Colonic mucosa (tissue), 4 donors: ENCODE measurements at places on chromosomes 5 and 9. TPM values are rescaled to one million over a fixed set of nuclear protein-coding genes. Genes with fewer than 3 reads are reported as not detected.

DNA sequence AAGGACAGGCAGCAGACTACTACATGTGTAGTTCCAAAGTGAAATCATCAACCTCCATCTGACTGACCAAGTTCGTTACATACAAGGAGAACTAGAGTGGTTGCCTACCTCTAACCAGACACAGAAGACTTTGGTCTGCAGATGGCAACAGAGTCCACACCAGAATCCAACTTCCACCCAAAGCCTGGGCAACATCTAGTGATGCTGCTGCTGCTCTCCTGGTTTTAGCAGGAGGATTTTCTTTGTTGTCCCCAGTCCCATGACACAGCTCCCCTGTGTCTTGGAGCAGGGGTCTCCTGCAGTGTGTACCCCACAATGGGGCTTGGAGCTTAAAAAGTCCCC lies 46.4 kb upstream of the APC start:
- no peak for DNase-seq

DNA sequence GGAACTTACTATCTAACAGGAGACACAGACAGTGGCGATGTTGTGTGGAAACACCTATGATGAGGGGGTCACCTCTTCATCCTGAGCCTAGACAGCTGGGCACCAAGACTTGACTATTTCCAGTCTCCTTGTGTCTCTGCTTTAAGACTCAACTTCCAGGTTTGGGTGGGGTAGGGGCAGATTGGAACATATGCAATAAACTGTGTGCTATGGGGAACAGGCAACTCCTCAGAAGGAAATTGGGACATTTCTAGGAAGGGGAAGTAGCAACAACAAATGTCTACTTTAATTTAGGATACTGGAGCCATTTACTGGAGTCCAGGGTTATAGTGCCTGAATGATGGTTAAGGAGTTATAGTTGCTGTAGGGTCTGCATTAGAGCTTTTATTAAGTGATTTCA lies 57.3 kb downstream of the FGF18 start:
- DNase-seq: no peak

DNA sequence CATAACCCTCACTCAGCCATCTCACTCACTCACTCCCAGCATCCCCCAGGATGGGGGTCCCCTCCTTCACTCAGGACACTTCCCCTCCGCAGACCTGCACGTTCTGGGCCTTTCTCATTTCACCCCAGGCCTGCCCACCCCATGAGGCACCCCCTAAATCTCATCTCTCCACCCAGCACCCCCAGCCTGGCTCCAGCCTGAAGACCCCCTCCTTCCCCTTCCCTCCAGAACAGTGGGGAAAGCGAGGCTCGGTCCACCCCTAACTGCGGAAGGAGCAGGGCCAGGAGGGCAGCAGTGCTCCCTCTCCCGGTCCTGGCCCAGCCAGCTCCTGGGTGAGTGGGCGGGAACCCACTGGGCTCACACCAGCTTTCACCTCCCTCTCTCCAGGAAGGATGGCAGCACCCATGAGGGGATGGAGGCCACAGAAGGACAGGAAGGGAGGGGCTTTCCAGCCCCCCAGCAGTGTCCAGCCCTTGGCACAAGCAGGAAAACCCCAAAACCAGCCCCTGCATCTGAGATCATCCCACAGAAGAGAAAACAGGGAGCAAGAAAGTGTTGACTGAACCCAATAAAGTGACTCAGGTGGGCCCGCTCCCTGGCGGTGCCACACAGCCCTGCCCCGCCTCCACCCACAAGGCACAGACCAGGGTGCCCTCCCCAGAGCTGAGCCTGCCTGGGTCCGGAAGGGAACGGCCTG lies 55.0 kb downstream of the LRSAM1 start:
- DNase-seq: no peak

- no peak for DNase-seq
These were observed 75.0 kb downstream of the TTC39B start for GRCh38 chr9:15231788-15232635.

- DNase-seq: no peak
These were observed 23.2 kb downstream of the SLC27A6 start for GRCh38 chr5:128988476-128988875.

DNA sequence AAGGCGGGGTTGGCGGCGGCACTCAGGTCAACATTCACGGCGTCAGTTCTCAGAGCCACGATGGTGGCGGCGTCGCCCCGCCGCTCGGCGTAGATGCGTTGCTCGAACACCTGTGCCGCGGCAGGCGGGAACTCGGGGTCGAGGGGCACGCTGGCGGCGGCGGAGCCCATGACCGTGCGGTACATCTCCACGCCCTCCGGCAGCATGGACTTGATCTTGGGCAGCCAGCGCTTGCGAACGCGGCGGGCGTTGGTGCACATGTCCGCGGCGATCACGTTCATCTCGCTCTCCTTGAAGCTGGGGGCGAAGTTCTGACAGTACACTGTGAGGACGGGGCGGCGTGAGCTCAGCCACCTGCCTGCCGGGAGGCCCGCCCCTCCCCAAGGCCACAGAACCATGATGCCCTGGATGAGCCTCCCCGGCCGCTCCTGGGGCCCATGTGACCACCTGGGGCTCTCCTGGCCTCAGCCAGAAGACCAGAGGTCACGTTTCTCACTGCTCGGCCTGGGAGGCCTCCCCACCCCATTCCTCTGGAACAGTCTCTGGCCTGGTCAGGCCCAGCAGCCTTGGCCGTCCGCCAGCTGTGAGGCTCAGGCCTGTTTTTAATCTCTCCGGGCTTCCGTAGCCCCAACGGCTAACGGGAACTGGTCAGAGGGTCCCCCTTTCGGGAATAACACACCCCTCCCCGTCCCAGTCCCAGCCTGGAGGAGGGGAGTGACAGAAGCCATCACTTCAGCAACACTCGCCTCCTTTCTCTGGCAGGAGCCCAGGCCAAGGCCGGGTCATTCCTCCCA lies 50.7 kb upstream of the UBAC1 start:
- DNase-seq: peak; percentile 44

DNA sequence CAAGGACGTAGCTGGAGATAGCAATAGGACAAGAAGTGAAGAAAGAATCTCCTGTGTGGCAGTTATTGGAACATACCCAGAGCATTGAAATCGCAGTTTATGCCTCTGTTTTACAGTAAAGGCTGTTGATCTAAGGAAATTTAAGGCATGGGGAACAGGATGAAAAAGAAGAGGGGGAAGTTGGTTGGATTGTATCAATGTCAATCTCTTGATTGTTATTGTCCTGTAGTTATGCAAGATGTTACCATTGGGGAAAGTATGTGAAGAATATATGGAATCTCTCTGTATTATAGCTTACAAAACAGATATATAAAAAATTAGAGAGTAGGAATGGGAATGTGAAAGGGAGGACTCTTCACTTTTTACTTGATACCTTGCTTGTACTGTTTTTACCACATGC lies 195.6 kb upstream of the NREP start:
- DNase-seq: no peak

DNA sequence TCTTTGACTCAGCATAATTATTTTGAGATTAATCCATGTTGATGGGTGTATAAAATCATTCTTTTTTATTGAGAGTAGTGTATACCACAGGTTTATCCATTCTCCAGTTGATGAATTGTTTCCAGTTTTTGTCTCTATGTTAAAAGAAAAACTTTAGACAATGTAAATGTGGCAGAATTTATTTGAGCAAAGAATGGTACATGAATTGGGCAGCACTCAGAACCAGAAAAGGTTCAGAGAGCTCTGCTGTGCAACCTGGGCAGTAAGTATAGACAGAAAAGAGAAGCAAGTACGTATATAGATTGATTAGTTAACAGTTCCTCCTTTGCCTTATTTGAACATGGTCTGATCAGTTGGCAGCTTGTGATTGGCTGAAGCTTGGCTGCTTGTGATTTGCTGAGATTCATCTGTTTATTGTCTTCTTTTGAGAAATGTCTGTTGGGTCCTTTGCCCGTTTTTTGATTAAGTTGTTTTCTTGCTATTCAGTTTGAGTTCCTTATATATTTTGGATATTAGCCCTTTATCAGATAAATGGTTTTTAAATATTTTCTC lies 41.4 kb downstream of the CDC42SE2 start:
- no peak for DNase-seq

DNA sequence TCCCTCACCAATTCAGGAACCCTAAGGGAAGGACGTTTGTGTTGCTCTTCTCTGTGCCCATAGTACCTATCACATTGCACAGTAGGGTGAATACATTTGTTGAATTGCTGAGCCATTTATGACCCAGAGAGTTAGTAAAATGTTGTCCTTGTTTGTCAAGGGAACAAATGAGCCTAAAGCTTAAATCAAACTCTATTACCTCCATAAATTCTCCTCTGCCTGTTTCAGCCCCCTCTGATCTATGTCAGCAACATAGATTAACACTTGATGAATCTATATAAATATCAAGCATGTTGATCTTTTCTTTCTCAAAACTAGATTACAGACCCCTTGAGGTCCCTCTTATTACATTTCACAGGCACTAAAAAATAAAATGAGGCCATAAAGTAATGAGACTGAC lies 7.1 kb downstream of the SLC1A1 start:
- DNase-seq: no peak

DNA sequence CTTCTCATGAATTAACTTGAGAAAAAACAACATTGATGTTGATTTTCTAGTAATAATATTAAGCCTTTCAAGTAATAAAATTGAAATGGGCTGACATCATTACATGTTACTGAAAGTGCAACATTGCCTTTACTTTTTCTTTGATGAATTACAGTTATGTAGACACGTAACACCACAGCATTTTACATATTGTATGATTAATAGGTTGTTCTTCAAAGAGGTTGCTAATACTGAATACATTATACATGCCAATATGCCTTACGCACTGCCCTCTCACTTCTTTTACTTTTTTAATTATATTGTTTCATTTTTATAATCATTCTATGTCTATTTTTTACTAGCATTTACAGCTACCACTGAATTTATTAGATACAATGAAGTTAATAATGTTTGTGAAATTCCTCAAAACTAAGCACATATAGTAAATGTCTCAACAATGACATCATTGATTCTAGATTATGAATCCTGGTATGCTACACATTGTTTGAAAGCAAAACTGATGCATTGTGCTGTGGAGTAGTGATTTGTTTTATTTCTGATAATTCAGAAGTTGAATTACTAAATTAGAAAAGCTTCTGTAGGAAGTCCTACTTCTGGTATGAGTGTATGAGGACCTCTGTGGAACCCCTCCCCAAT lies 464.4 kb upstream of the IZUMO3 start:
- DNase-seq: no peak

- no peak for DNase-seq
These were observed 9.6 kb downstream of the EPB41L4B start for GRCh38 chr9:109311286-109311685.

DNA sequence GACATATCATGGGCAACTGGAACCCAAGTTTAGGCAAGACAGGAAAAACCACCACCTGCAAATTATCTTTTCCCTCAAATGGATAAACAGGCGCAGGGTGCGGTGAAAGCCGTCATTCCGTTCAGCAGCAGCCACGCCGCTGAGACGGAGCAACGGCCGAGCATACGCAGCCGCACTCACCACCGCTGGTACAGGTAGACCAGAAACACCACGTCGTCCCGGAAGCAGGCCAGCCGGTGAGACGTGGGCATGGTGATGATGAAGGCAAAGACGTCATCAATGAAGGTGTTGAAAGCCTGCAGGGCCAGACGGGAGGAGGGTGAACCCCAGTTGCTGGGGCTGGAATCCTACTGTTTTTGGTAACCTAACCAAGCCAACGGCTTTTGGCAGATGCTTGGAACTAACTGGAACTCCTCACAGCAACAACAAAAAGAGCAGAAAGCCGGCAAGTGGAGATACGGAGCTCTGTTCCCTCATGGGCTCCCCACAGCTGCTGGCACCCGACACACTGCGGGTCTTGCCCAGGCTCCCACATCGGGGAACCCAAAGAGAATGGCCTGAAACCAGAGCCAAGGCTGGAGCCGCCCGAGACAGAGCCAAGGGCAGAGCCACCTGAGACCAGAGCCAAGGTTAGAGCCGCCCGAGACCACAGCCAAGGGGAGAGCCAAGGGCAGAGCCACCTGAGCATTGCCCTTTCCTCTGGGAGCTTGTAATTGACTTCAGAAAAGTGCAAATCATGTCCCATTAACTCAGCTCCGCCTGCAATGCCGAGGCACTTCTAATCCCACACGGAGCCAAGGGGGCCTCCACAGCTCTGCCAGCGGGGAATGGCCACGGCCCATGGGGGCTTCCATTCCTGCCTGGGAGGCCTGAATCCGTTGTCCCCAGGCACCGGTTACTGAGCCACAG lies 24.2 kb downstream of the CLPTM1L start:
- DNase-seq: no peak

DNA sequence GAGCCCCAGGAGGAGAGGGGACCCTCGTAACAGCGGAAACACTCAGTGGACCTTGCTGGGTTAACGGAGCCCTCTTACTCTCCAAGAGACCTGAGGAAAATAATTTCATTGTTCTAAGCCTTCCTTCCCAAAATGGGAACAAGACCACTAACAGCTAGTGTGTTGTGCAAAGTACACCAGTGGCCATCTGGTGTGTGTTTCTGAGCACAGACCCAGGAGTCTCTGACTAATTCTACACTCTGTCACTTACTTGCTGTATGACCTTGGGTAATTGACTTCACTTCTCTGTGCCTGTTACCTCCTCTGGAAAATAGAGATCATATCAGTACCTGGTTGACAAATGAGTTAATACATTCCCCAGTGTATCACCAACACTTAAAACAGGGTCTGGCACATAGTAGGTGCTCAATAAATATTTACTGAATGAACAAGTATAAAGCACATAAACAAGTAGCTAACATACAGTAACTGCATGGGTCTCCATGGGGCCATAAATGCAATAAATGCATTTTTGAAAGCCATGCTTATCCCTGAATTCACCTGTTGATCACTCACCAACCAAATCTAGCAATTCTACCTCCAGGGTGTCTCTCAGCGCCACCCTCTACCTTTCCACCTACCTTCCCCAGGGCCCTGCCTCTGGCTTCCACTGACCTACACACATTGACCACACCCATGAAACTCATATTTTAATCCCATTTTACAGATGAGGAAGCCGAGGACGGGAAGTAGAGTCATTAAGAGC lies 44.7 kb upstream of the AKNA start:
- no peak for DNase-seq

DNA sequence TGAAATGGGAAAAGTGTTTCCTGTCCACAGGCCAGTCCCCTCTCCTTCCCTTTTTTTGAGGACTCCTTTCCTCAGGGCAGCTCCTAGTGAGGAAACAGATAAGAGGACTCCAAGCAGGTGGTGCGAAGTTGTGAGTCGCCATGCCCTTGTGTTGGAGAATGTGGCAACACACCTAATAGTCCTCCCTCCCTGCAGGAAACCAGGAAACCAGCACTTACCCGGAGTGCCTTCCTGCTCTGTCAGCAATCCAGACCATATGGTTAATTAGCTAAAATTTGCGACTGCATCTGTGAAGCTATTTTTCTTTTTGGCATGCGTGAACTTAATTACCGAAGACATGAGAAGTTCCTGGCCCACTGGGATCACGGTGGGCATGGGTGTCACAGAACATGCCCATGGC lies 69.9 kb downstream of the TRIM32 start:
- DNase-seq: no peak

Gene FAM163B
- not detected for total RNA-seq

Gene GPSM1
- total RNA-seq: 2.3 TPM

Gene DMGDH
- total RNA-seq: 0.30 TPM

Gene PCDHA4
- total RNA-seq: 0.47 TPM

Gene KLF4
- total RNA-seq: 398 TPM

Gene PCDHGA11
- 1.3 TPM for total RNA-seq

Gene CCDC187
- total RNA-seq: 0.30 TPM
